GM12892 (cell line): ENCODE measurements at places on chromosomes 1 and 21.

GRCh38 chr1:12087797-12088314 is 24.8 kb downstream of the TNFRSF8 start:
- DNase-seq: no peak

DNA sequence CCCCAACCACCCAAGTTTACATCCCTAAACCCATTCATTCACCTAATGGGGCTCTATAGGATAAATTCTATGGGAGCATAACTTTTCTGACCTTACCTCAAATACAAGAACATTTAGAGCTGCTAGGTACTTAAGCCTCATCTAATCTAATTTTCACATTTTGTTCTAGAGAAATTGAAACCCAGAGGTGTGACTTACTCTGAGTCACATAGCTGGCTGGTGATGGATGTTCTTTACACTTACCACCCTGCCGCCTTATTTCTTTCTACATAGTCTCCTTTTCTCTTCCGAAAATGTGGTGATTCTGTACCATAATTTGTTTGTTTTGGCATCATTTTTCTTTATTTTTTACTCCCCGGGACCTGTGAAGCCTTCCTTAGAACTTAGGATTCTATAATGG is 20.3 kb downstream of the TIPRL start:
- no peak for DNase-seq

DNA sequence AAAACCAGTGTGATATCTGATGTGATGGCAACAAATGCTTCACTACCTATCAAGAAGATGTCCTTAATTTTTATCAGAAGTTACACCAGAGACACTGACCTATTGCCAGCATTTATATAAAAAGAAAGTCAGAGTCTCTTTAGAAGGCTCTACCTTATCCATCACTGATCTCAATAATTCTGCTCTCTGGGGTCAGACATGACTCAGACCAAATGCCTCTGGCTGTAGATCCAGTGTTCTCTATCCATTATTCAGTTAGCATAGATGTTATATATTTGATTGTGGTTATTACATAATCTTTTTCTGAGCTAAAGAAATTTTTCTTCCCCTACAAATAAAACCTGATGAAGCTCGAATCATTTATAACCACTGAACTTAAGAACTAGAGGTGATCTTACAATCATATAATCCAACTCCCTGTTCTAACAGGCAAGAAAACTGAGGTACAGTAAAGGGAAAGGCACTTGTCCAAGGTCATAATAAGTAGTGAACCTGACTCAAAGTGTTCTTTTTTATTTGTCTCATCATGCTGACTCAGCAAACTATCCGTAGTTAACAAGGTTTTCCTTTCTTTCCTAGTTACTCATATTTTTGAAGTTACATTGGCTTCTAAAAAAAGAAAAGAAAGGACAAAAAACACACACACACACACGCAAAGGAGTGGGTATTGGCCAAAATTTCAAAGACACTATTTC is 43.6 kb upstream of the ESRRG start:
- no peak for DNase-seq

DNA sequence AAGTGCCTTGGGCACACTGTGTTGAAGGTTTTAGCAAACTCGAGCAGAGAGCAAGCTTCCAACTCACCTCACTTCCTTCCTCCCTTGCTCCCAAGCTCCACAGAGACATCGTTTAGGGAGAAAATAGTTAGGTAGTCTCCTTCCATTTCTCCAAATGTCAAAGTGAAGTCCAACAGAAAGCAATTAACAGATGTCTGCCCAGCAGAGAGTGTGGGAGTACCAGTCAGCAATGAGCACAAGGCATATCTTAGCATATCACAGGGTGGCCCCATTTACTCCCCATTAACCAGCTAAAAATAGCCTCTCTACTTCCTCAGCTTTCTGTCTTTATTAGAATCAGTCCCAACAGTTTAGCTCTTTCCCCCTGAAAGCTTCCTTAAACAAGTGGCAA is 334.2 kb upstream of the CAMK1G start:
- no peak for DNase-seq

DNA sequence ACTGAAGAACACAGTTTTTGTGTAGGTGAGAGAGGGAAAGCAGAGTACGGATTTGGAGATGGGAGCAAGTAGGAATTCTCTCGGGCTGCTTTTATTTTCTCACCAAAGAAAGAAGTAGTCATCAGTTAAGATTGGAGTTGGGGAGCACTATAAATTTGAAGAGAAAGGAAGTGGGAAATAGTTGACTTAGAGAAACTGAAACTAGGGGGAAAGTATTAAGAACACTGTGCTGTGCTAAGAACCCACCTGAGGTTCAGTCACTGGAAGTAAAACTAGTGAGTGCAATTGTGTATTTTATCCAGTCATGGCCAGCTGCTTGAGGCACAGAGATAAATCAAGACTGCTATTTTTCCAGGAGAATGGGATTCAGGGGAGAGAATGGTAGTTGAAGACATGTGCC is 37.4 kb downstream of the CLCC1 start:
- DNase-seq: no peak

- DNase-seq: no peak
These were observed 36.4 kb downstream of the RXRG start for GRCh38 chr1:165408518-165408917.

DNA sequence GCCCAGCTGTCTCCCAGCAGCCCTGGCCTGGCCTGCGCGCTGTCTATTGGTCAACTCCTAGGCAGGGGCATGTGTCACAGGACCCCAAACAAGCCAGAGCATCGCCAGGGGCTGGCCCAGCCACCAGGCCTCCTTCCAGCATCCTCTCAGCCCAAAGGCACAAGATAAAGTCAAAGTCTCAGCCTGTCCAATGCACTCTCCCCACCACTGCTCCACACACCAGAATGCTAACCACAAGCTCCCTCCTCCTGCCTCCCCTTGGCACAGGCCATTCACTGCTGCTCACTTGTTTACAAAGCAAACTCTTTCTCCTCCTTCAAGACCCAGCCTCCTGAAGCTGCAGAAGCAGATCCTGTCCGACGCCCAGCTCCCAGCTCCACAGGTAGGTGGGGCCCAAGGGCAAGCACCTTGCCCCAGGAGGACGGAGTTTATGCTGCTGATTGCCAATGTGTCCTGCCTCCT is 133.4 kb downstream of the DMRTB1 start:
- DNase-seq: no peak

- no peak for DNase-seq
These were observed 24.9 kb upstream of the ETS2 start for GRCh38 chr21:38780879-38781278.

DNA sequence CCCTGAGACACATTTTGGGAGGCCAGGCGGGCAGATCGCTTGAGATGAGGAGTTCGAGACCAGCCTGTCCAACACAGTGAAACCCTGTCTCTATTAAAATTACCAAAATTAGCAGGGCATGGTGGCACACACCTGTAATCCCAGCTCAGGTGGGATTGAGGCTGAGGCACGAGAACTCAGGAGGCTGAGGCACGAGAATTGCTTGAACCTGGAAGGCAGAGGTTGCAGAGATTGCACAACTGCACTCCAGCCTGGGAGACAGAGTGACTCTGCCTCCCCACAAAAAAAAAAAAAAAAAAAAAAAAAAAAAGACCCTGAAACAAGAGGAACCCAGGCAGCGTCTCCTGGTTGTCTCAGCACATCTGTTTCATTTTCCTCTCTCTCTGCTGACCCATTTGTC is 24.2 kb downstream of the PGM1 start:
- DNase-seq: no peak

- no peak for DNase-seq
These were observed 21.2 kb downstream of the LRRN2 start for GRCh38 chr1:204664384-204664651.

GRCh38 chr1:191043066-191043465 is 565.4 kb upstream of the BRINP3 start:
- no peak for DNase-seq

DNA sequence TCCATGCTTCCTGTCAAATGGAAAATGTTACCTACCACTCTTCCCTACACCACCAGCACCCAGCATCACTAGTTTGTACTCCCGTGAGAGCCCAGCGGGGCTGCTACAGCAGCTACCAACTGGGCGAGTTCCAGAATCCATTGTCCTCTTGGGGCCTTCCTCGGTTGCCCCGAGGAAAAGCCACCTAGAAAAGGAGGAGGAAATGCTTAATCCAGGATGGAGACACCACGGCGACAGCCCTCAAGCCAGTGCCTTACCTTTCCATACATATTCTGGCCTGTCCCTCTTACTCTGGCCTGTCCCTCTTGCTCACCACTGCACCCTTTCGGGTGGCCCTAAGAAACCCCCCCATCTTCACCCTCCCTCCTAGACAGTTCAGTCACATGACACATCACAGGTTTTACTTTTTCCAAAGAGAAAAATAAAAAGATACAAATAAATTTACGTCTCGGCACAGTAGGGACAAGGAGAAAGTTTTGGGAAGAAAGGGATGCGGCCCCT is 478 bp downstream of the RIT1 start:
- DNase-seq: no peak

GRCh38 chr1:2259668-2260402 is 31.7 kb downstream of the SKI start:
- DNase-seq: no peak

GRCh38 chr1:38814444-38814983 is 45.1 kb downstream of the RRAGC start:
- DNase-seq: no peak

DNA sequence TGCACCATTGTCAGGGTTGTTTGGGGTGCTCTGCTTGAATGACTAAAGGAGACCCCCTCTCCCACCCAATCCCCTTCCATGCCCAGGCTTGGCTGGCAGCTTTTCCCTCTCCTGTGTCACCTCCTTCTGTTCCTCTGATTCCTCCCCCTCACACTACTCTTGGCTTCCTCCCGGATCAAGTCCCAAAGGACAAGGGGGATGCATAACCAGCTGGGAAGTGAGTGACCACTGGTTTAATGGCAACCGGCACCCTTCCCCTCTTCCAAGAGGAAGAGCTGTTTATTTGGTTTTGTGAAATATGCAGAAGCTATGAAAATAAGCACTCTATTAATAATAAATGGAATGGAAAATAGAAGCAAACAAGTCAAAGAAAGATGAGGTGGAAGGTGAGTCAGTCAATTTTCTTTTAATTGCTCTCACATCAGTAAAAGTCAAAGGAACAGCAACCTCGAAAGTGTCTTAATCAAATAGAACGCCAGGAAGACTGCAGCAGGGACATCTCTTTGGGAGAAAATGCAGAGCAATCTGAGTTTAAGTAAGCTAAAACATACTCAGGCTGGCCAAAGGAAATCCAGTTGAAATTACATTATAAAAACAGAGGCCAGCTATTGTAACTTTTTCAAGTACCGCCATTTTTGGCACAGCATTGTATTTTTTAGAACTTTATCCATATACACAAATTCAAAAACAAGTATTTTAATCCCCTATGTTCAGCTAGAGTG is 322.5 kb downstream of the SIPA1L2 start:
- no peak for DNase-seq

- DNase-seq: no peak
These were observed 1.1 kb downstream of the SPSB1 start for GRCh38 chr1:9293533-9294404.

DNA sequence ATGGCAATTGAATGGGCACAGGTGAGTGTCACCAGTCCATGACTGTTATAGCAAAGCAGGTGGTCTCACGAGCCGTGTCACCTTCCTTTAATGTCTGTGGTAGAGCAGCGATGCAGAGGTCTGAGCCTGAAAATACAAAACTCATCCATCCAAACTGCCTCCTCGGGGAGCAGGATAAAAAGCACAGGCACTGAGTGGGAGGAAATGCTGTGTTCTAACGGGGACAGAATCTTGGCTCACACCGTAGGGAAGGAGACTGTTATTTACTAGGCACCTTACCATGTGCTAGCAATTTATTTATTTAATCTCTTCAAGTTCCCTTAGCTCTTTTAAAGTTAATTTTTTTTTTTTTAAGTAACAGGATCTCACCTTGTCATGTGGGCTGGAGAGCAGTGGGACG is 1.2 kb downstream of the ASCL5 start:
- no peak for DNase-seq
